ENCODE measurements at places on chromosomes 2 and 18. TPM values are rescaled to one million over a fixed set of nuclear protein-coding genes. Genes with fewer than 3 reads are reported as not detected.

- DNase-seq, result no peak
These were observed 29.0 kb downstream of the CFAP210 start for GRCh38 chr2:169664978-169665930.

DNA sequence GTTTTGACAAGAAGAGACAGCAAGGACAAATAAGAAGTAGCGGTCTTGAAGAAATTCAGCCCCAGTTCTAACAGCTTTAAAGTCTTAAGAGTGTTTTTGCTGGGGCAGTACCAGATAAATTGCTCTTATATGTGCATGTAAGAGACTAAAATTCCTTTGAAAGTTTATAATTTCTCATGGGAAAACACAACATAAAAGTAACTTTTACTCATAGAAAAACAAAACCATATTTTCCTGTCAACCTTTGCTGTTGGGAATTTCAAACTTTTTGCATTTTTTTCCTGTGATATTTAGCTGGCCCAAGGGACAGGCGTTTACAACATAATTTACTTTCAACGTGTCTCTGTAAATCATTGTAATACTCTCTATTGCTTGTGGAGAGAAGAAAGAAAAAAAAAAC lies 767.8 kb upstream of the ZEB2 start:
- DNase-seq, result peak; percentile 43

The ODC1 gene
- total RNA-seq, result 55.8 TPM

DNA sequence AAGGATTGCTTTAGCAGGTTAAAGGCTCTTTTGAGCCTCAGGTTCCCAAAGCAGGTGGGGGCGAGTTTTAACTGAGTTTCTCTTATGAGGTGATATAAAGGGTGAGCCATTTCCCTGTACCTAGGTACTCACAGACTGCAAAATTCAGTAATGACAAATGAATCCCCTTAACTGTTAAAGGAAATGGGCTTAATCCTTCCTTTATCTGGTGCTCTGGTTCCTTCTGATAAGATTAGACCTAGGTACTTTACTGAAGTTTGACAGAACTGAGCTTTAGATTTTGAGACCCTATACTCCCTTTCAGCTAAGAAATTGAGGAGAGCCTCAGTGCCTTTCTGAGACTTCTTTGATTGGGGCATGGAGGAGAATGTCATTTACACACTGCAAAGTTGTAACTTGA lies 42.6 kb downstream of the STK17B start:
- DNase-seq, result no peak

The MPP4 gene
- 0.59 TPM for total RNA-seq

DNA sequence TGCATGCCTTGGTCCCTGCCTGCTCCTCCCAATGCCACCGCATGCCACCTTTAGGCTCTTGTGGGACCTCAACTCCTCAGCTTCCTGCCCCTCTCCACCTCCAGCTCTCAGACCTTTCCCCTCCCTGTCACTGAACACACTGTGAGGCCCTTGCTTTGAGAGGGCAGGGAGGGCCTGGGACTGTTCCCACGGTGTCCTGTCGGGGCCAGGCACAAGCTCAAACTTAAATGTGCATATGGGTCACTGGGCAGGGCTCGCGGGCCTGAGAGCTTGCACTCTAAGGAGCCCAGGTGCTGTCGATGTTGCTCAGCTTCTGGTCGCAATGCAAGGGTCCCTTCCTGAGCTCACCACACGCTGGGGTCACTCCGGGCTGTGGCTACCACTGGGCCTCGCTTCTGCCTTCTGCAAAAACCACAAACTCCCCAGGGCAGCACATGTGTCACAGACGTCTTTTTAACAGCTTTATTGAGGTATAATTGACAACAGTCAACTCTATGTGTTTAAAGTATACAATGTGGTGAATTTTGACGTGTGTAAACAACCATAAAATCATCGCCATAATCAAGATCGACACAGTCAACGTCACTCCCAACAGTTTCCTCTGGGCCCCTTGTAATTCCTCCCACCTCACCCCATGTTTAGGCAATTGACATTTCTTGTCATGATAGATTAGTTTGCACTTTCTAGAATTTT lies 11.9 kb upstream of the B3GNT7 start:
- no peak for DNase-seq

The NPPC gene
- total RNA-seq, result 1.7 TPM

GRCh38 chr2:160507464-160507863 lies 13.9 kb upstream of the RBMS1 start:
- DNase-seq, result no peak

- no peak for DNase-seq
These were observed 73.7 kb downstream of the MEIS1 start for GRCh38 chr2:66508484-66509071.

GRCh38 chr2:37767959-37768925 lies 96.8 kb upstream of the CDC42EP3 start:
- DNase-seq, result no peak

- no peak for DNase-seq
These were observed 1049.0 kb downstream of the TSN start for GRCh38 chr2:122804494-122804893.

The GALNT3 gene
- total RNA-seq, result 20.3 TPM

The SLC16A14 gene
- 8.2 TPM for total RNA-seq

GRCh38 chr2:23601301-23601965 lies 216.5 kb downstream of the KLHL29 start:
- no peak for DNase-seq

The SERPINB11 gene
- total RNA-seq, result not detected

DNA sequence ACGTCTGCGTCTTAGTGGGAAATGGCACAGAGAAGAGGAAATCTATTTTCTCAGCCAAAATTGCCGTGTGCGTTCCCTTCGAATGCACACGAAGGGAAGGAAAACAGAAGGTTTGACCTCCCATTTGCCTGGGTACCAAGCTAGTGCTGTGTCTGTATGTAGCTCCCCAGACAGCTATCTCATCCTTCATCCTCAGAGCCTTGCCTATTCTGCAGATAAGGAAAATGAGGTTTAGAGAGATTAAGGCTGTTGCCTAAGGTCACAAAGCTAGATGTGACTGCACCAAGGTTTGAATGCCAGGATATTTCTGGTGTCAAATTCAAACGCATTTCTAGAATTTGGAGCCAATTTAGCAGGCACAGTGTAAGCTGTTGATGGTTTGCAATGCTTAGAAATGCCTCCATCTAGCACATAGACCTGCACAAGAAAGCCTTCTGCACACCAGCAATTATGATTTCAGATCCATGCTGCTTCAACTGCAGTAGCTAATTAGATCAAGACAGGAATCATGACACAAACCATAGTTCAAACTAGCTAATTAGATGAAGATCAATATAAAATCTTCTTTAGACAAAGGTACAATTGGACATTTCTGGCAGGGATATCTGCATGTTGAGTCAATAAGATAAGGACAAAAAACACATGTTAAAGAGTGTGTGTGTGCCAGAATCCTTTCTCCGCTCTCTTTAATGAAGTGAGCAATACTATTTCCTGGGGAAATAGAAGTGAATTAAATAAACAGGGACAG lies 115.1 kb downstream of the CMPK2 start:
- peak; percentile 9 for DNase-seq

DNA sequence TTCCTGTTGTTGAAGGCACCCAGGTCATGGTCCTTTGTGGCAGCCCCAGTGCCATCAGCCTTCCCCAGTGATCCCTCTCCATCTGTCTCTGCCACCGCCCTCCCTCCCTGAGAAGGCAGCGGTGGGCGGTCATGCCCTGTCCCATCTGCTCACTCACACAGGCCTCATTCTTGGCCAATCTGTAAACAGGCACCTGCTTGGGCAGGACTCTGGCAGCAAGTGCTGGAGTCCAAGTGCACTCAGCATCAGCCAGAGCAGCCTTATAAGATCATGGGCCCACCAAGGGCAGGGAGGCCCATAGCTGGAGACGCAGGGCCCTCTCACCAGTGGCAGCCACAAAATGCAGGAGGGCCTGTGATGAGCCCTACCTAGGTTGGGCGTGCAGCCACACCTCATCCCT lies 140.9 kb downstream of the TWIST2 start:
- no peak for DNase-seq

GRCh38 chr2:44372246-44372645 lies 10.5 kb downstream of the CAMKMT start:
- DNase-seq, result no peak

GRCh38 chr2:18648161-18648560 lies 58.8 kb upstream of the NT5C1B start:
- no peak for DNase-seq

GRCh38 chr2:98470851-98471255 lies 26.2 kb downstream of the INPP4A start:
- no peak for DNase-seq

DNA sequence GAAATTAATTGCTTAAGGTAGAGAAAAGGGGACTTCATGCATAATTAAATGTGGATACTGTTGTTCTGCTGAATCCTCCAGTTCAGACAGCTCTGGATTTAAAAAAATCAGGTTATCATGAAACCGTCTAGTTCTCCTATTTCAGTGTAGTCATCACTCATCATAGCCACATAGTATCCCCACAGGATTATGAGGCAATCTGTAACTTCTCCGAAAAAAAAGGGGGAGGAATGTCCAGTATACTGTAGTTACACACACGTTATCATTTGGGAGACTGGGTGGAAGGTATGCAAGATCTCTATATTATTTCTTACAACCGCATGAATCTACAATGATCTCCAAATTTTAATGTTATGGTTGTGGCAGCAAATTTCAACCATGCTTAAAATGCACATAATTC lies 114.0 kb downstream of the HIBCH start:
- DNase-seq, result peak; percentile 10

DNA sequence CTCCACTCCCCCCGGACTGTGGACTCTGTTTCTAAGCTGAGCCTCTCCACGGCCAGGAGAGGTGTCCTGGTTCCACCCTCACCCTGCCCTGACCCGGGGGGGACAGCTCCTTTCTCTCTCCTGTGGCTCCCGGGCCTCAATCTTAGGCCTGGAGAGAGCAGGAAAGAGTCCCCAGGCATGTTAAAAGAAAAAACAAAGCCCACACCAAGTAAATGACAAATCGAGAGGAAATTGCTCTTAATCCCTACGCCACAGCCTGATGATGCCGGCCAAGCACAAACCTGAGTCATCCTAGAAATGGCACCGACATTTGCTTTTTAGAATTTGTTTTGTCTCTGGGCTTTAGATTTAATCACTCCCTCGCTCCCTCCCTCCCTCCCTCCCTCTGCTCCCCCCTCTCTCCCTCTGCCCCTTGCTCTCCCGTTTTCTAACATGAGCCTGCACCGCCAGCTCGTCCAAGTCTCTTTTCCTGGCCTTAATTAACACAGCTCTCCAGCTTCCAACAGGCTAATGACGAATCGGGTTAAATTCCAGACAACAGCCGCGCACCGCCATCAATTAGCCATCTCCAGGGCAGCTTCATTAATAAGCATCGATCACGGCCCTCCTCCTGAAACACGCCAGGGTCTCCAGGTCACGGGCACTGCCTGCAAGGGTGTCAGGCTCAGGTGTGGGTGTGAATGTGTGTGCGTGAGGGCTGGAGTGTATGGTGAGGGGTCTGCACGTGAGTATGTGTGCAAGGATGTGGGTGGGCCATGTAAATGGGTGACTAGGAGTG lies 230.8 kb downstream of the CELF4 start:
- no peak for DNase-seq

GRCh38 chr2:68715353-68716041 lies 19.1 kb upstream of the ARHGAP25 start:
- no peak for DNase-seq

- no peak for DNase-seq
These were observed 55.9 kb downstream of the COPS8 start for GRCh38 chr2:237141571-237142051.

The IL1F10 gene
- 2.7 TPM for total RNA-seq

- no peak for DNase-seq
These were observed 55.9 kb downstream of the LYPD6B start for GRCh38 chr2:149094217-149095015.

GRCh38 chr2:195319548-195320412 lies 337.2 kb upstream of the SLC39A10 start:
- DNase-seq, result no peak

DNA sequence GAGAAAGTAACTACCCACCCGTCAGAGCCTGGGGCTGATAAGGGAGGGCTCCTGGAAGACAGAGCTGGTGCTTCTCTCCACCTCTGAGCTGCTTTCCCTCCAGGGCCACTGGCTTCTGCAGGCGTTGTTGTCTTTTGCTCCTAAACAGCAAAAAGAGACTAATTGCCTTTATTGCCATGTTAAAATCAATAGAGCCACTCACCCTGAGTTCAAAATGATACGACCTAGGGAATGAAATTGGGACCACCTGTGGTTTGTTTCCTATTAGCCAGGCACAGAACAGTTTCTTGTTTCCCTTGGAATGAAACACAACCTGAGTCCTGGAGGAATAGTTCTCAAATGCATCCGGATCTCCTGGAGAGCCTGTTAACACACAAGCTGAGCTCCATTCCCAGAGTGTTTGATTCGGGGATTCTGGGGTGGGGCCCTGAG lies 45.8 kb downstream of the TCF7L1 start:
- DNase-seq, result no peak

The SPATA3 gene
- total RNA-seq, result not detected

- no peak for DNase-seq
These were observed 51.4 kb upstream of the GPC1 start for GRCh38 chr2:240383871-240384700.

DNA sequence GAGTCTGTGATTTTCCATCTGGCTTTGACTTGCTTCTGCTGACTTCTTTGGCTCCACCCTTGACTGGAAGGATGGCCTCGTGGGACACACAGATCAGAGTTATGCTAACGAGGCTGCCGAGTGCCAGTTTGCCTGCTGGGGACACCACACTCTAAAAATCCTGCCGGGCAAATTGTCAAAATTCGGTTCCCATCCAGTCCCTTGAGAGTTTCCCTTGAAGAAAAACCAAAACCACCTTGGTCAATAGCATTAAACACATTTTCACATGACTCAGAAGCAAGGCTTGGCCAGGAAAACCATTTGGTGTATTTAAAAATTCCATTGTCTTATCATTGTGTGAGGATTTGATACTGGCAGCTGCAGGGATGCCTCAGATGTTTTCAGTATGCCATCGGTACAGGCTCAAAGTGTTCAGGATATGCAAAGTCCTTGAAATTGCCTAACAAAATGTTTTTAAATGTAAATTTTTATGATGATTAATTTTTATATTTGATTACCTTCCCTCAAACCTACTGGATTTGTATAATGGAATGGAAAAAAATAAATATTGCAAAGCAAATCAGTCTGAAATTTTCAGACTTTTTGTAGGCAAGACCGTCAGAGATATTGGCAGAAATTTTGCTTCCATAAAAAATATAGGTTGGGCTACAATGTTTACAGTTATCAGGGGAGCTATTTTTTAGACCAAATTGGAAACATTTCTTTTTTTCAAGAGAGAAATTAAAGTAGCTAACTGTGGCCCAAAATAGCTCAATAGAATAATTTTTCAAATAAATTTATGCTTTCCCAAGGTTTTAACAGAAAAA lies 41.6 kb downstream of the KCNE4 start:
- DNase-seq, result peak; percentile 81

DNA sequence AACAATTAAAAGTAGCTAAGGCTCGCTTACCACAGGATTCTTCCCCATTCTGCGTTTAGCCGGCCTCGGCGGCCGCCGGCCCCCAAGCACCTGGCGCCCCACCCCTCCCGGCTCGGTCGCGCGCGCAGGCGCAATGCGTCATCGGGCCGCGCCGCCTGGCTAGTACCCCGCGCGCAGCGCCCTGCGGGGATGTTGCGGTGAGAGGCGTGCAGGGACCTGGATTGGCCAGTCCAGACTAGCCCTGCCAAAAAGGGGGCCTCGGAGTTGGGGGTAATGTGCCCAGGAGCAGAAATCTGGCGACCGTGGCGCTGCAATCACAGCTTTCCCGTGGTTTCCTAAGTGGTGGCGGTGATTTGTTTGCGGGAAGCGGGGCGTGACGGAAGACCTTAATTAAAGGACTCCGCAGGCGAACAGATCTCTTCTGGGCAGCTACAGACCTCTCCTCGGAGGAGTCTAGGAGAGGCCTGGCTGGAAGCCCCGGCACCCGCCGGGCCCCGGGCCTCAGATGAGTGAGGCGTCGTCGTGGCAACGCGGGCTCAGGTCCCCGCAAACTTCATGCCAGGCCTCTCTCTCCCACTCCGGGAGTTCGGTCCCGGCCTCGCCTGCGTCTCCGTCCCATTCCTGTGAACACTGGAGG lies 606 bp downstream of the TMEM237 start:
- DNase-seq, result peak; percentile 89
